ENCODE measurements at places on chromosomes 5 and 9.

DNA sequence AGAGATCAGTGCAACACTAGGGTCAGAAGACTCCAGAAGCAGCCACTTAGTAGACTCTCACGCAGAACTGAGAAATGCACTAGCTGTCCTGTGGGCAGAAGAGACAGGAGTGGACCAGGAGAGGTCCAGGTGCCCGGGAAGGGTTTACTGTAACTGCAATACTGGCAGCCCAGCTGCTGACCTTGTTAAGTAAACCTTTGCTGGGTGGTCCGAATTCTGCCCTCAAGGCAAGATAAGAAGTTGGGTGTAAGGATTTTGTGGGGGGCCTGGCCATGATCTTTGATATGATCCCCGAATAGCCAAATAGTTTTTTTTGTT lies 91.3 kb downstream of the PDE6A start:
- DNase-seq: no peak

GRCh38 chr9:114678795-114679194 lies 3.2 kb downstream of the TEX48 start:
- DNase-seq: no peak

- no peak for DNase-seq
These were observed 51.5 kb upstream of the ARL15 start for GRCh38 chr5:54361691-54362411.

DNA sequence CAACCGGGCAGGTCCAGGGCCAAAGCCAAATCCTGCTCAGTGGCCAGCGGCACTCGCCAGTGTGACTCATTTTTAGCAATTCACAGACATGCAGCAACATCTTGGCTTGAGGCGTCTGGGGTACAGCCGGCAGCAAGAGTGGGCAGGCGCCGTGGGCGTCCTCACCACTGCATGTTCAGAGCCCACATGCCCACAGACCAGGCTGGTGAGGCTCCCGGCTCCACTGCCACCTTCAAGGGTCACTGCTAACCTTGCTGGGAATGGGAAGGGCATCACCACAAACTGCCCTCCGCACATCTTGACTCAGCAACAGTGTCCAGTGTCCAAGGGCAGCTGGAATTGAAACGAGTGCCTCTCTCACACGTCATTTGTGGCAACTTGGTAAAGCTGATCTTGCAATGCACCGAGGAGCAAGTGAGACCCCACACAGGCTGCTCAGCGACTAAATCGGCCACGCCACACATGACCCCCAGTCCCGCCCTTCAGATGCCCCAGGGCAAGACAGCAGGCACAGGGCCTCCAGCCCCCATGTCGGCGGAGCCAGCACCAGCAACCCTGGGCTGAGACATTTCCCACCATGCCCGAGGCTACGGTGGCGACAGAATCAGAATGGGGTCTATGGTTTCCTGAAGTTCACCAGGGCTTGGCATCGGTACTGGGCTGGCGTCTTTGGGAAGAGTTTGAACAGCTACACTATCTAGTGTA lies 140.3 kb downstream of the ROR2 start:
- DNase-seq: no peak

GRCh38 chr5:154771383-154771901 lies 16.3 kb downstream of the LARP1 start:
- DNase-seq: no peak

GRCh38 chr5:143354025-143354424 lies 49.5 kb downstream of the NR3C1 start:
- DNase-seq: no peak

DNA sequence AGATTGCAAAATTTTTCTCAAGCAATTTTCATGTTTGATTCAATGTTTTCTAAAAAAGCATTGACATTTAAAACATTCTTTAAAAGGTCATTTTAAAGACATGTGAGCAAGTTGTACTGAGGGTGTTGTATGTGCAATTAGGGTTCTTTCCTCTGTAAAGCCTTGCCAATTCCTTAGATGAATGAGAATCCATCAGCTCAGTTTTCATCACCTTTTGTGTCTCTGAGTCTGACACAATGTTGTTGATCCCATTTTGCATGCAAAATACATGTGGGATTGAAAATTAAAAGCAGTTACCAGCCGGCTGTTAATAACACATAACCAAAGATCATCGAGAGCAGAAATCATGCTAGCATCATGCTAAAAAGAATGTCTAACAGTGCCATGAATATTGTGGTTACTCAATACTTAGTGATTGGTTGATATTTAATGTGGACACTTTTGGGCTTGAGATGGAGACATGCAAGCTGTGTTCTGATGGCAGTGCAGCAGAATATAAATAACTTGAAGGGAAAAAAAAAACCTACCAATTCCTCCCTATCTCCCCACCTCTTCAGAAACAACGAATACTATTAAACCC lies 57.7 kb downstream of the FGF10 start:
- DNase-seq: no peak

DNA sequence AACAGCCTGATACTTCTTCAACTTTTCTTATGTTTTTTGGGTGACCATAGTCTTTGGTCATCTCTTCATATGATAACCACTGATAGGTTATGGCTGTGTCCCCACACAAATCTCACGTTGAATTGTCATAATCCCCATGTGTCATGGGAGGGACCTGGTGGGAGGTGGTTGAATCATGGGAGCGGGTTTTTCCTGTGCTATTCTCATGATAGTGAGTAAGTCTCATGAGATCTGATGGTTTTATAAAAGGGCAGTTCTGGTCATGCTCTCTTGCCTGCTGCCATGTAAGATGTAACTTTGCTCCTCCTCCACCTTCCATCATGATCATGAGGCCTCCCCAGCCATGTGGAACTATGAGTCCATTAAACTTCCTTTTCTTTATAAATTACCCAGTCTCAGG lies 8.7 kb downstream of the RHOBTB3 start:
- DNase-seq: no peak

DNA sequence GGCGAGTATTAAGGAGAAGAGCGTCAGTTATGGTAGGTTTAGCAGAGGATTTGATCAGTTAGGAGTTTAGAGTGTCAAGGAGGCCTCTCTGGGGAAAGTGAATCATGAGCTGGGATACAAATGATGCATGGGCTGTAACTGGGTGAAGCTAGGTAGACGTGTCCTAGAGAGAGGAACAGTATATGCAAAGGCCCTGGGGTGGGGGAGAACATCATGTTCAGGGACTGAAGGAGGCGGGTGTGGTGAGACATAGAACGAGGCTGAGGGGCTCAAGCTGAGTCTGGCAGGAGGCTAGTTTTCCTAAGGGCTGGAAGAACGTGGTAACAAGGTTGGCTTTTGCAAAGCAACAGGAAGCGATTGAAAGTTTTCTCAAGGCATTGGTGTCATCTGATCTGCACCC lies 10.5 kb downstream of the TMEM268 start:
- DNase-seq: no peak

DNA sequence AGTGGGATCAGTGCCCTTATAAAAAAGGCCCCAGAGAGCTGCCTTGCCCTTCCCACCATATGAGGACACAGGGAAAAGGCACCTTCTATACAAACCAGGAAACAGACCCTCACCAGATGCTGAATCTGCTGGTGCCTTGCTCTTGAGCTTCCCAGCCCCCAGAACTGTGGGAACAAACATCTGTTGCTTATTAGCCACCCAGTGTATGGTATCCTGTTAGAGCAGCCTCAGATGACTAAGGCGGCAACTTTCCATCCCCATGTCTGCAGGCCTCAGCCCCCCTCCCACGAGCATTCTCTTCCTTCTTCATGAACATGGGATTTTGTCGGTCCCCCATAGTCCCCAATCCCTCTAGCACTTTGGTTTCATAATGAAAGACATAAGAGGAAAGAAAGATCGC lies 202.5 kb upstream of the GAS1 start:
- no peak for DNase-seq

DNA sequence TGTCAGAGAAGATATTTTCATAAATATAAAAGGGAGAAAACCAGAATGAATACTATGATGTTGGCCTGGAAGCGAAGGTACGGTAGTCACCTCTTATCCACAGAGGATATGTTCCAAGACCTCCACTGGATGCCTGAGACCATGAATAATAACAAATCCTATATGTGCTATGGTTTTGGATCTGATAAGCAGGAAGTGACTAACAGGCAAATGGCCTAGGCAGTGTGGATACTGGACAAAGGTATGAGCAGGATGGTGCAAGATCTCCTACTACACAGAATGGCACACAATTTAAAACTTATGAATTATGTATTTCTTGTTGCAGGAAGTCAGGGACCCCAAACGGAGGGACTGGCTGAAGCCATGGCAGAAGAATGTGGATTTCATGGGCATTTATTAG lies 48.2 kb downstream of the ADAMTS12 start:
- no peak for DNase-seq

DNA sequence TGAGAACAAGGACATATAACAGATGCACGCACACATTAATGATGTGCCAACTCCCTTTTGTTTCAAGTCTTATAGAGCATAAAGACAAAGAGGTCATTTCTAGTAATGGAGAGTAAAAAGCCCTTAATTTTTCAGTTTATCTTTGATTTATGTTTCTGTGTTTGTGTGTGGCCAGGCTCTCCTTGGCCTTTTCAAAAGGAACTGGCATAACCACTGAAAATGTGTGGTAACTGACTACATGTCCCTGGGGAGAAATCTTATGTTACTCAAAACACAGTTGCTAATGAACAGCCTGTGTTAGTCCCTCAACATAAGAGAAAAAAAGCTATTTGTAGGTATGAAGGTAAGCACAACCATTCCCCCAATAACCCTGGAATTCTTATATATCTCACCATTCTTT lies 47.6 kb upstream of the SHOC1 start:
- no peak for DNase-seq

GRCh38 chr9:110908894-110909293 lies 129.4 kb downstream of the LPAR1 start:
- DNase-seq: no peak

- no peak for DNase-seq
These were observed 251.7 kb upstream of the TYRP1 start for GRCh38 chr9:12441506-12441905.

DNA sequence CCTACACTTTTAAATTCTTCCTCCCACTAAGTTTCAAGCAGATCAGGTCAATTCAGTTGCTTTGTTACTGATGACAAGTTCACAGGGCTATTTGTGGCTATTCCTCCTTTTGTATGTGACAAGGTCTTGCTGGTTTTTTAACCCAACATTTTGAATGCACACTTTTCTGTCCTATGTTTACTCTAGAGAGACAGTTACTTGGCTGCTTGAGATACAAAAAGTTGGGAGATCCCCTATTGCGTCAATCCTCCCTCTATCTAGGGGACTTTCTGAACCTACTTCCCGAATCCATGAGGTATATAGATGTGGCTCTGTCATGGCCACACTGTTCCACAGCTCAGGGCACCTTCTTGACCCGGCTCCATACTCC lies 386.7 kb downstream of the NTRK2 start:
- DNase-seq: no peak

DNA sequence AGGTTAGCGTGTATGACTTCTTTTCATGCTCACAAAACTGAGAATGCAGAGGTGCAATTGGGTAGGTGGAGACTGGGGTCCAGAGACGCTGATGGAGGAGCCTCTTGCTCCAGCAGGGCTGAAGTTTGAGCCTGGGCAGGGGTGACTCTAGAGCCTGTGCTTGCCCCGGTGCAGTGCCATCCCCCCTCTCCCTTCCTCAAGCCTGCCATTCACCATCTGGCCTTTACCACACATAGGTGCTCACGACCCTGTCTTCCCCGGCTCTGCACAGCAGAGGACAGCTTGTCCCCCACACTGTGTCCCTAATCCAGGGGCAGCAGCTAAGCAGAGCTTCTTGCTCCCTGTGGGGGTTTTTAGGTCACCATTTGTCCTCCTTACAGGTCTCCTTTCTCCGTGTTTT lies 86.5 kb downstream of the DAP start:
- DNase-seq: no peak

DNA sequence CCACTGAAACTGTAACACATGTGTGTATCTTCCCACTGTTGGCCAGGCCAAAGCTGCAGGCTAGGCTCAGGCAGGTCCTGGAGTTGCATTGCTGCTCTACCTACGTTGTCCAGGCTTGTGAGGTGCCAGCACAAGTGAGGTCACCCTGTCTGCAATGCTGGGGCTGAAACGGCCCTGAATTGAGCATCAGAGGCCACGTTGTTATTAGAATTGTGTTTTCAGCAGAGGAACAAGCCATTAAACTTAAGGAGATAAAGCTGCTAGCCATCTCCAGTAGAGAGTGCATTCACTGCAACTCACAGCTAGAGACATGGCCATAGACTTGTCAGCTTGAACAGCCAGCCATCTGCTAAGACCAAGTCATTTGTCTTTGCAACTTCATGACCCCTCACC lies 191.8 kb downstream of the SEMA6A start:
- DNase-seq: no peak

DNA sequence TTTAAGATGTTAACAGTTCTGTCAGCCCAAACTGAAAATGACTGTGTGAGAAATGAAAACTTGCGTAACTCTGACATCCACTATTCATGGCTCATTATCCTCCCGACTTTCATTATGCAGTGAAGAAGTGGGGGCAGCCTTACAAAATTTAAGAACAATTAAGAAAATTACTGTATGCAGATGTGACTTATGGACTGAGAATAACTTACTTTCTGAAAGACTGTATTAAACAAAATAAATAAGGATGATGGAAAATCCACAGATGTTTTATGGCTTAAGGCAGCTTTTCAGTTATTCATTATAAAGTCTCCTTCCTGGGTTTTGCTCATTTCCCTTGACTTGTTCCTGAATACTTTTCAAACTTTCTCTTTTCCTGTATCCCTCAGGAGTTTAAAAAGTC lies 55.2 kb downstream of the GRIN3A start:
- DNase-seq: no peak
